ENCODE measurements at places on chromosomes 16 and 17.

DNA sequence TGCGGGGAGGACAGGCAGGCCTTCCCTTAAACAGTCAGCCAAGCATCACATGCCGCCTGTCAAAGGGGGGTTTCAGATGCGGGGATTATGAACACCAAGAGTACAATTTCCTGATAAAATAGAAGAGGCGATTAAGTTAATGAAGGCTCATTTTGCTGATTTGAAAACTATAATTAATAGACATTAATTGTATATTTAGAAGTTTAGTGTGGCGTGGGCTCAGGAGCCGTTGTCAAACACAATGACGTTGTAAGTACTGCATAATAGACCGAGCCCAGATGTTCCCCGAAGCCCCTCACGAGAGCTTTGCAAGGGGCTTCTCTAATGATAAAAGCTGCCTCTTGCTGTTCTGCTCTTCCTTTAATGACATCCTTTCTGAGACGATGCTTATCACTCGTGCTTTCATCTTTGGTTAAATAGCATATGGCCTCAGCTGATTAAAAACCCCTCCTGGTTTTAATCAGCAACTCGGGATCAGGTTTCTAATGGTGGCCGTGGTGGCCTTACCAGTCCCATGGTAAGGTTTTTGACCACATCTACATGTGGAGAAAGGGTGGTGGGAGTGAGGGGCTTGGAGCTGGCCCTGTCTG lies 28.2 kb downstream of the SNX20 start:
- no peak for DNase-seq

DNA sequence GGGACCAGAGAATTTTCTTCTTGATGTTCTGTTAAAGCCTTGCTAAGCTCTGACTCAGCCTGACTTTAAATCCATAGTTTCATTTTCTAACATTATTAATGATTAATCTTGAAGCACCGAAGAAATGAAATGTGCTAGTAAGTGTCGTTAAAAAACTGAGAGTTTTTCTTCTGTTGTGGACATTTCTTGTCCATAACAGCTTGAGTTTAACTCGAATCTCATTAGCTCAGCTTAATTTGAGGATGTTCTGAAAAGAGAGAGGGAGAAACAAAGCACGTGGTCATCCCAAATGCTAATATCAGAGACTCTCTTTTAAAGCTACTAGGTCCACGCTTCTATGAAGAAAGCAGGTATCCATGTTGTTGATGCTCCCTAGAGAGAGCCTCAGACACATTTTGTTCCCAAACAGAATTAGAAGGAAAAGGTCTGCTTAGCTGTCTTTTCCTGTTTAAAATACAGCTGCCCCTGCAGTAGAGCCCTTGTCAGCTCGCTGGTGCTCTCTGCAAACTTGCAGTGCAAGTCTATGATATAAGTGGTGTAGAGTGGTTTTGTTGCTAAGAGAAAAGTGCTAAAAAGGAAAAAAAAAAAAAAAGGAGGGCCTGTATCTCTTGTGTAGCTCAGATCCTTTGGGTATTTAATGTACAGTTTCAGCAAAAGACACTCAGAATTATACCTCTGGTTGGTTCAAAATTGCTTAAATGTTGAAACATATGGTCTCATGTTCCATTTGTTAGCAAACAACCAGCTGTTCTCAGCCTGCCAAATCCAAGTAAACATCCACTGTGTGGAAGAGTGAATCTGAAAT lies 191.1 kb upstream of the TBX2 start:
- DNase-seq: no peak

DNA sequence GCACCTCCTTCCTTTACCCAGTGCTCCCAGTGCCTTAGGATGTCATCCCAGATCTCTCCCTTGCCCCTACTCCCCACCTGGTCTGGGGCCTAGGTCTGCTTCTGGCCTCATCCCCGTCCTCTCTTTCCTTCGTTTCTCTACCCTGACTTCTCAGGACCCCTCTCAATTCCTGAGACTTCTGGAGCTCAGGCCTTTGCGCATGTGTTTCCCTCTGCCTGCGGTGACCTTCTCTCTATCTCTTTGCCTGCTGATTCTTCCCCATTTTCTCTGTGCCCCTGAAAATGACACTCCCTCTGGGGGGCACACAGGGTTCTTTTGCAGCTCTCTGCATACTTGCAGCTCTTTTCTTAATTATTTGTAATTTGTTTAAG lies 13.5 kb downstream of the ADORA2B start:
- no peak for DNase-seq

DNA sequence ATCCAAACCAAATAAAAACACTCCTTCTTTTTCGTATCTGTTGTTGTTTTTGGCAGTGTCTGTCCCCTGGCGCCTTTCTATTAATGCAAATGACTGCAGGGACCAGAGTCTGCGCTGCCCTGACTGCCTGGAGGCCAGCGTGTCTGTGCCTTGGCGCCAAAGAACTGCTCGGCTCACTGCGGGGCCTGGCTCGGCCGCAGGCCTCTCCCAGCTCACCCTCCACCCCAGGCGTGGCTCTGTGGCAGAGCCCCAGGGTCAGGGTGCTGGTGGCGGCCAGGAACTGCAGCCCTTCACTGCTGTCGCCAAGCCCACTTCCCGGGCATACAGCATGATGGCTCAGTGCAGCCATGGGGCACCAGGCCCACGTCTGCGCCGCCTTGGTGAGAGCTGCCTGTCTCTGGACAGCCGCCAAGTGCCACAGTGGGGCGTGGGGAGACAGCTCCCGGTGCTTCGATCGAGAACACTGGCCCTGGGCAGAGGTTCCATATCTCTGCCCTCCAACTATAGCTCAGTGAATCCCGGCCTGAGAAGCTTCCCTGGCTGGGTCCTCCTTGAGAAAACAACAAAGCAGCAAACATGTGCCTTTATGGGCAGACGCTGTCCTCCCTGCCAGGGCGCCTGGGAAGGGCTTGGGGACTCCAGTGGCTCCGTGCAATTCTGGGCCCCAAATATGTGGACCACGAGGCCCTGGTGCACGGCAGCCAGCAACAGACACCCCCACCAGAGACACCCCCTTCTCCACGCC lies 11.1 kb downstream of the CANT1 start:
- no peak for DNase-seq

GRCh38 chr17:21357281-21357680 lies 18.9 kb upstream of the KCNJ12 start:
- DNase-seq: no peak

Measured in Jurkat, Clone E6-1 (cell line).